ENCODE measurements at places on chromosomes 12 and 14.

GRCh38 chr14:90538095-90538494, 141.3 kb downstream of the CALM1 start:
- DNase-seq: no peak

DNA sequence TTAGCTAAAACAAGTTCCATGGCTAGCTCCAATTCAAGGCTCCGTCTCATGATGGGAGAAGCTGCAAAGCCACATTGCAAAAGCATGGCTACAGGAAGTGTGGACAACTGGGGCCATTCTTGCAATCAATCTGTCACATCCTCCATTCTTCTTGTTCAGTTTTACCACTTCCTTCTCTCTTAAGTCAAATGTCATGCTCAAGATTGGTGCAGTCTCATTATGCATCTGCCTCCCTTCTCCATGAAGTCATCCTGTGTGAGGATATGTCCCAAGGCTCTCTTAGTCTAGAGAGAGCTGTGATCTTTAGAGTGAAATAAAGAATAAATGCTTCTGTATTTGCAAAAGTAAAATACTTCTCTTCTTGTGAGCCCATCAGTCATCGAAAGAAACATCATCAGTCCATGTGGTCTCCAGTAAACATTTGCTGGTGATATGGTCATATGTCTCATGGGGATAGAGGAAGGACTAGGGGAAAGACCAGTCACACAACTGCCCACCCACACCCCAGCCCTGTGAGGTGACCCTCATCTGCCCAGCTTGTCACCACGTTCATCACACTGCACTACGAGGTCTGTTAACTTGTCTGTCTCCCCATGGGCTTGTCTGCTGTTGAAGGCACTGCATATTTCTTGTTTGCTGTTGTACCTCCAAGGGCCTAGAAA, 303.0 kb downstream of the NUAK1 start:
- DNase-seq: no peak

DNA sequence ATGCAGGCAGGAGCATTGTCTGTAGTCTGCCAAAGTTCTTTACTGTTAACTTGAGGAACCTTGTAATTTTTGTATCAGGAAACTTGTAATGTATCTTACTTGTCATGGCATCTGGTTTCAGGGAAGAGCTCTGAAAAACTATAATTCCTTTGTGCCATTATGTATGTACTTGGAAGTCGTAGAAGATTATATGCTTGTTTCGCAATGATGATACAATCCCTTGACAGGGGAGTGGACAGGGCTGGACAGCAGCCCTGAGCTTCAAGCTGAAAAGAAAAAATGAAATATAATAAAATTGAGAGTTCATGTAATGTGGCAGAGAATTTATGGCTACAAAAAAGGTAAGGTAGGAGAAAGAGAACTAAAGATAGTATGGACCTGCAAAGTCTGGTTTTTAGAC, 7.4 kb upstream of the DLGAP5 start:
- no peak for DNase-seq

DNA sequence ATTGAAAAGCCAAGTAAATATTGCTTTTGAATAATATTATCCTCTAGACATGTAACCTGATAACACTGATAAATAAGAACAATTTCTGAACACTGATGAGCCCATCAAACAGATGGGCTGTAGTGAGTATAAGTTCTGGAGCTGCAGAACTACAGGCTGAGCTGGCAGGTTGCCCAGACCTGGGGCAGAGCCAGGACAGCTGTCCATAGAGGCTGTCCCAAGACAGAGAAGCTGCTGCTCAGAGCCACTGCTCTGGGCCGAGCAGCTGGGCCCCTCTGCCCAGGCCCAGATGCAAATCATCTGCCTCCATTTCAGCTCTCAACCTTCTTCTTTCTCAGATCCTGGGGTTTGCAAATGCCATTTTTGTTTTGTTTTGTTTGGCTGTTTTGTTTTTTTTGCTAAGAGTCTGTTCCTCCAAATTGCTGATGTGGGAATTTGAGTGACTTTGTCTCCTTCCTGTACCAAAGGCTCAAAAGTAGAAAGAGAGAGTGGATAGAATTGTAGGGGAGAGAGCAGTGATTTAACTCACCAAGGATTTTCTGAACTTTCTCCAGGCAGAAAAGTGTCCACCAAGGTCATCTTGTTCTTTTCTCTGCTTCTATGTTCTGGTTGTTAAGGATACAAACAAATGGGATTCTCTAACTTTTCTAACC, 4.0 kb upstream of the TESPA1 start:
- DNase-seq: no peak

- DNase-seq: peak; percentile 30
These were observed 19.1 kb downstream of the BBOF1 start for GRCh38 chr14:74038020-74038859.

- no peak for DNase-seq
These were observed 168.2 kb upstream of the GZMB start for GRCh38 chr14:24802236-24802635.

DNA sequence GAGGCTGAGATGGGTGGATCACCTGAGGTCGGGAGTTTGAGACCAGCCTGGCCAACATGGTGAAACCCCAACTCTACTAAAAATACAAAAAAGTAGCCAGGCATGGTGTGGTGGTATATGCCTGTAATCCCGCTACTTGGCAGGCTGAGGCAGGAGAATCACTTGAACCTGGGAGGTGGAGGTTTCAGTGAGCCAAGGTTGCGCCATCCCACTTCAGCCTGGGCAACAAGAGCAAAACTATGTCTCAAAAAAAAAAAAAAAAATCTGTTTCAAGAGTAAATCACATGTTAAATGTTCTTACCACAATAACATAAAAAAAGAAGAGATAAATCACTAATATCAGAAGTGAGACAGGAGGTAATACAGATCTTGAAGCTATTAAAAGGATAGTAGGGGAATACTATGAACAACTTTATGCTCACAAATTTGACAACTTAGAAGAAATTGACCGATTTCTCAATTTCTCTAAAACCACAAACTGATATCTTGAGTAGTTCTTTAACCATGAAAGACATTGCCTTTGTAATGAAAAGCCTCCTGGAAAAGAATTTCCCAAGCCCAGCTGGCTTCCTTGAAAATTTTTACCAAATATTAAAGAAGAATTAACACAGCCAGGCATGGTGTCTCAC, 37.7 kb downstream of the TAOK3 start:
- DNase-seq: no peak

GRCh38 chr14:67532998-67533753, at the start of gene PLEKHH1:
PLEKHH1 (plus strand) TSS chr14:67533290; CDS start chr14:67541868, 8,578 bp downstream.
- DNase-seq: peak; percentile 80

- DNase-seq: no peak
These were observed 12.0 kb upstream of the SLCO1B3 start for GRCh38 chr12:20798554-20798953.

DNA sequence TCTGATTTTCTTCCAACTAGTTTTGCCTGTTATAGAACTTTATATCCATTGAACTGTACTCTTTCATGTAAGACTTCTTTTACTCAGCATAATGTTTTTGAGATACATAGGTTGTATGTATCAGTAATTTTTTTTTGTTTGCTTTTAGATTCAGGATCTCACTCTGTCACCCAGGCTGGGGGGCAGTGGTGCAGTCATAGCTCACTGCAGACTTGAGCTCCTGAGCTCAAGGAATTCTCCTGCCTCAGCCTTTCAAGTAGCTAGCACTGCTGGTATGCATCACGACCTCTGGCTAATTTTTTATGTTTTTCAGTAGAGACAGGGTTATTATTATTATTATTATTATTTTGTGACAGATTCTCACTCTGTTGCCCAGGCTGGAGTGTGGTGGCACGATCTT, 65.0 kb upstream of the DDHD1 start:
- no peak for DNase-seq

DNA sequence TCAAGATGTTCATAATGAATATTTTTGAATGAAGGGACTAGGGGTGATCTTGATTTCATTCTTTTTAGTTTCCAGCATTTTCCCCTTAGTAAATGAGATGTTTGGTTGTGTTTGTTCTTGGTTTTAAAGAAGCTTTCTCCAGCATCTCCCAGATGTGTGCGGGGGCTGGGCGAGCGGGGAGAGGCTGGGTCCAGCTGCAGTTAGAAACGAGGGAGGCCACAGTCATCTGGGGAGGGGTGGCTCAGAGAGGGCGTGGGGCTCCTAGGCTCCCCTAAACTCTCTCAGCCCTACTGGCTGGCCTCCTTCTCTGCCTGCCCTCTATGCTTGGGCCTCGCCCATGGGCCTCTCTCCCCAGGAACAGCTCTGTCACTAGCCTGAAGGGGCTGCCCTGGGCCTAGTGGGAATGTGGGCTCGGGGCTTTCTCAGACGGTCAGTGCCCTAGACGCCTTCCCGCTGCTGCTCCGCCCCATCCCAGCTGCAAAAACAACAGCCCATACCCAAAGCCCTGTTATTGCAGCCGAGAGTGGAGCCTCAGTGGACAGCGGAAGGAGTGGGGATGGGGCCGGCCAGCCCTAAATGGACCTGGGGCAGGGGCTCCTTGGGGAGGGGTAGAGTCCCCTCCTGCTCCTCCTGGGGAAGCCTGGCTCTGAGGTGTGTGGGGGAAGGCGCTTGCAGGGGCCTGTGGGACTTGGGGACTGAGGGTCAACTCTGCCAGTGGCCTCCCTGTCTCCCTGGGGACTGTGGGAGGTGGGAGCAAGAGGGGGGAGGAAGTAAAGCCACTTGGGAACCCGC, 18.3 kb upstream of the EIF2B2 start:
- no peak for DNase-seq

GRCh38 chr12:27505109-27505508, 18.9 kb upstream of the PPFIBP1 start:
- DNase-seq: no peak

DNA sequence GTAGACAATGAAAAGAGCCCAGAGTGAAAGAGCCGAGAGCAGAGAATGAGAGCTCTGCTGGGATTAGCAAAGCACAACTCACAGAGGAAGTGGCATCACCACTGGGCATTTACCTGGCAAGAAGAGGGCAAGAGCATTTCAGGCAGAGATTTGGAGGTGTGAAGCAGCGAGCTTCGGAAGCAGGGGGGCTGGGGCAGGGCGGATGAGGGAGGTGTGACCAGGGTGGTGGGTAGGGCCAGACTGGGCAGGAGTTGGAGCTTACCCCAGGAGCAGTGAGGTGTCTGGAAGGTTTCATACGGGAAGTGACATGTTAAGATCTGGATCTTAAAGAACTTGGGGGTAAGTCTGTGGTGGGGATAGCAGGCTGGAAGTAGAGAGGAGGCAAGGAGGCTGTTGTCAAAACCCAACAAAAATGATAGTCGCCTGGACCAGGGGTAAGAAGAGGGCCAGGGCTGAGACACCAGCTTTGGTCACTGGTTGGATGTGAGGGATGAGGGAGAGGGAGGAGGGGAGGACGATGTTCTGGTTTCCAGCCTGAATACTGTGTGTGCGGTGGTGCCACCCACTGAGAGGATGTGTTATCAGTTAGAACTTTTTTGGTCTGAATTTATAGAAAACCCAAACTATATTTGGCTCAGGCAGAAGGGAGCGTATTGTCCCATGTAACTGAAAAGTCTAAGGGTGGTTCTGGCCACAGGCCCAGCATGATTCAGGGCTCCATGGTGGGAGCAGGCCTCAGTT, 5.2 kb downstream of the SMIM41 start:
- DNase-seq: no peak

GRCh38 chr12:22551624-22552023, 7.3 kb upstream of the C2CD5 start:
- no peak for DNase-seq

GRCh38 chr14:91080071-91080470, 19.6 kb upstream of the RPS6KA5 start:
- no peak for DNase-seq

- no peak for DNase-seq
These were observed 64.1 kb upstream of the OTX2 start for GRCh38 chr14:56874375-56874774.

- DNase-seq: no peak
These were observed 120.1 kb upstream of the MAX start for GRCh38 chr14:65222440-65222858.

DNA sequence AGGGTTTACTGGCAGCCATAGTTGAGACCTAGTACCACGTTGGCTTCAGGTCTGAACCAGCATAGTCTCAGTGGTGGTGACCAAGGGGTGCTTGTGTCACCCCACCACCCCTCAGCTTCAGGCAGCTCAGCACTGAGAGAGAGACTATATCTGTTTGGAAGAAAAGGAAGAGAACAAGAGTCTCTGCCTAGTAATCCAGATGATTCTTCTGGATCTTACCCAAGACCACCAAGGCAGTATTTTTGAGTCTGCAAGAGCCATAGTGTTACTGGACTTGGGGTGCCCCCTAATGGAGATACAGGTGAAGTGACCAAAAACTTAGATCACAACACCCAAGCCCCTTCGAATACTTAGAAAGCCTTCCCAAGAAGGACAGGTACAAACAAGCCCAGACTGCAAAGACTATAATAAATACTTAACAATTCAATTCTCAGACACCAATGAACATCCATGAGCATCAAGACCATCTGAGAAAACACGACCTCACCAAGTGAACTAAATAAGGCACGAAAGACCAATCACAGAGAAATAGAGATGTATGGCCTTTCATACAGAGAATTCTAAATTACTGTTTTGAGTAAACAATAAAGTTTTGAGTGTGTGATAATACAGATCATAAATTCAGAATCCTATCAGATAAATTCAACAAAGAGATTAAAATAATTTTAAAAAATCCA, 107.0 kb downstream of the HELB start:
- no peak for DNase-seq

DNA sequence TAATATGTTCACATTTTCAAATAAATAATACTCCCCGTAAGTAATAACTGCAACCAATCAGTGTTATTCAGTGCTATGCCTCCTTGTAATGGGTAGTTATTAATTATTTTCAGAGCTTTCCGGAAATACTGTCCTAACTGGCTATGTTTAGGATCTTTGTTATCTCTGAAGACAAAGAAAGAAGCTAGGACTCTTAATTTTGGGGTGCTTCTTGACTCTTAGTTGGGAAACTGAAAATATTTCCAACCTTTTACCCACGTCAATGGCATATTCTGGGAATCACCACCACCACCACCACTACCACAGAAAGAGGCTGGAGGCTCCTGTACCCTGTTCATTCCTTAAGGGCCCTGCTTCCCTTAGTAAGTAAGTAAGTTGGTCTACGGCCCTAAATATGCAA, 39.1 kb downstream of the RAD52 start:
- no peak for DNase-seq
